ENCODE measurements at places on chromosomes 4 and X. TPM values are rescaled to one million over a fixed set of nuclear protein-coding genes. Genes with fewer than 3 reads are reported as not detected.

Gene RHOXF2
- not detected for total RNA-seq

Gene DIPK2B
- total RNA-seq: not detected

Gene FGD1
- total RNA-seq: 10.2 TPM

DNA sequence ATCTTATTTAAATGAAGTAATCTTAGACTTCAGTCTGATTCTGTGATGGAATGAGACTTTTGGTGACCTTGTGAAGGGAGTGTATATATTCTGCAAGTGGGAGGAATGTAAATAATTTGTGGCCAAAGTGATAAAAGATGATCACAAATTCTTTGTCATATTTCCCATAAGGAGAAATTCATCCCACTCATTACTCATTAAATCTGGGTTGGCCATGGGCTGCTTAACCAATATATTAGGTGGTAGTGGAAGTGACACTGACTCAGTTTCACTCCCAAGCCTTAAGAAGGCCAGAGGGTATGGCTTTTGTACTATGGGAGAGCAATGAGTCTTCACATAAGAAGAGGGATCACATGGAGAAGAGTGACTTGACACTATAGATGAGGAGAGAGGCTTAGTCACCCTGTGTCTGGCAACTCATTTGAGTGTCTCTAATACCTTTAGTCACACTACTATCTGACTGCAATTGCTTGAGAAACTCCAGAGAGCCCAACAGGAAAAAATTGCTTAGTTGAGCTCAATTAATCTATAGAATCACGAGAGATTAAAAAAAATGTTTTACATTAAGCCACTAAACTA, 408.2 kb upstream of the PITX2 start:
- DNase-seq: peak; percentile 29

DNA sequence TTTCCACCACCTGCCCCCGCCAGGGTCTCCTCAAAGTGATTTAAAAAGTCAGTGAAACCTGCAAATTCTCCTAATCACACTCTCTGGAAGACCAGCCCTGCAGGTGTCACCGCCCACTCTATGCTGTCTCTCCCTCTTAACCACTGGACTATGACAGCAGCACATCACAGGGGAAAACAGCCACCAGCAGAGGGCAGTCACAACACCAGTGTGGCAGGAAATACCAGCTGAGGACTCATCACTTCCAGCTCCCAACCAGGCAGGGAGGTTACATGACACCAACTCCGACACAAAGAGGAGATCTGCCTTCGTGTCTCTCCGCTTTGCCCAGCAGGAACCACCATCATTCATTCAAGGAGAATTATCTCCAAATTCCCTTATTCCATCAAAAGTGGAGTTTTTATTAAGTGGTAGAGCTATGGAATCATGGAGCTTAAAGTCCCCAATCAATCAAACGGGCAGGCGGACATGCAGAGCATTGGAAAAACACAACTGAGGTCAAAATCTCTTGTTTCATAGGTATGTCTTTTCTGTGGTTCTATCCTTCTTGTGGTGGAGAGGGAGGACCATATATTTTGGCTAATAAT, 91.3 kb downstream of the NSUN7 start:
- peak; percentile 59 for DNase-seq

- no peak for DNase-seq
Measured at GRCh38 chr4:83490876-83491450, 6.1 kb upstream of the ABRAXAS1 start.

DNA sequence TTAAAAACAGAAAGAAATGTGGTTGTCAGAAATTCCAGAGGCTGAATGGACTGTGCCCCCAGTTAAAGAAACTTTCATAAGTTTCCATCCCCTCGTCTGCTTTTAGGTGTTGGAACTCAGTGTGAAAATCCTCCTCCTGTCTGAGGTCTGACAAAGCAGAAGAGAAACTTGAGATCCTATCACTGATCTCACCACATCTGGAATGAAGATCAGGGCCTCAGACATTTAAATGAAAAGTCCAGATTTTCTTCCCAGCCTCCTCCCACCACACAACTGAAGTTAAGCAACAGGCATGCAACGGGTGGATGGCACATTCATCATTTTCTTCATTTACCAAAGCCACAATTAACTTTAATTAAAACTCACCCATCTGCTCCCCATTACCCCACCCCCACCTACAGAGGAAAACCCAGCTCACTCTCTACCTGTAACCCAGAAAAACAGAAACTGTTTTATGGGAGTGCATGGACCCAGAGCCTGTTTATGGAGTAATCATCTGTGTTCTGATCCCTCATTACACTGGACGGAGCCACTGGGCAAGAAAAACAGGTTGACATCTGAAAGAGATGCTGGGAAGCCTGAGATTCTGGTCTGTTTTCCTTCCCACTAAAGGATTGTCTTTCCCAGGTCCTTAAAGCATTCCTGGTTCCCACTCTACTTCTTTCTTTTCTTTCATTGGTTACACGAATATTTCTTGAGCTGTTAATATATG, 58.1 kb upstream of the HOPX start:
- DNase-seq: no peak

DNA sequence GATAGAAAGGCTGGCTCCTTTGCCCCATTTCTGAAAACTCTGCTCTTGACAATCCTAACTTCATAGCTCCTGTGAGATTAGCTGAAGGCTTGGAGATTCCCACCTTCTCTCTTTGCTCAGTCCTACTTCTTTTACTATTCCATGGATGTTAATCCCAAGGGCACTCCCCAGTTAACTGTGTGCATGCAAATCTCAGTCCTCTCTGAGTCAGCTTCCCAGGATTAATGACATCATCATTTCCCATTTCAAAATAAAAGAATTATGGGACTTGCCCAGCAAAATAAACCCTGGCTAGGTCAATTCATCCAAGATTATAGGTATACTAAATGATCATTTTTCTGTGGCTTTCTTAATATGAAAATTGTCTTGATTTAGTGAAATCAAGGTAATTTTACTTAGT, 328.6 kb upstream of the NR3C2 start:
- no peak for DNase-seq

Data from foreskin keratinocyte (primary cell).